Glutamatergic neuron (in vitro differentiated cells): ENCODE measurements at places on chromosomes 5 and 9. TPM values are rescaled to one million over a fixed set of nuclear protein-coding genes. Genes with fewer than 3 reads are reported as not detected.

Gene AP3B1
- total RNA-seq, result 14.3 TPM

Gene SLCO4C1
- total RNA-seq, result 1.5 TPM

Gene MRPL22
- 38.4 TPM for total RNA-seq

Gene DNAI1
- 1.2 TPM for total RNA-seq

Gene ASPN
- not detected for total RNA-seq

Gene ZNF484
- total RNA-seq, result 14.4 TPM

Gene NRG2
- total RNA-seq, result 0.81 TPM

Gene ARSB
- 23.5 TPM for total RNA-seq

Gene LHX3
- total RNA-seq, result 0.81 TPM

Gene RNF180
- 9.1 TPM for total RNA-seq

Gene ADCY2
- 3.8 TPM for total RNA-seq

Gene CCDC183
- 20.0 TPM for total RNA-seq

DNA sequence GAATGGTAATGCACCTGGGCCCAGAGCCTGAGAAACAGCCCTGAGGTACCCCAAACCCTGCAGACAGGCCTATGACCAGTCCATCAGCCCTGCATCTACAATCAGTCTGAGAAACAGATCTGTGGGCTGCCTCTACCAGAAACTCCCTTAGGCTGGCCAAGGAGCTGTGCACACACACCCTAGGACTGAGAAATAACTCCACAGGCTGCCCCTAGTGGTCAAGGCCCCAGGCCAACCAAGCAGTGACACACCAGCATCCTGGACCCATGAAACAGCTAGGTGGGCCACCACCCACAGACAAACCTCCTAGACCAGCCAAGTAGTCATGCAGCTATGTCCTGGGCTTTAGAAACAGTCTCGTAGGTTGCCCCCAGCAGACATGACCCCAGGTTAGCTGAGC lies 253.6 kb upstream of the VLDLR start:
- no peak overlapping the region for H3K27ac ChIP-seq
- H3K4me1 ChIP-seq, result peaks cover under 1% of the 10 kb centered on the region
- H3K36me3 ChIP-seq, result peaks cover 6% of the 10 kb centered on the region
- peaks cover under 1% of the 10 kb centered on the region for H3K27me3 ChIP-seq
- no peak overlapping the region for H3K4me3 ChIP-seq

DNA sequence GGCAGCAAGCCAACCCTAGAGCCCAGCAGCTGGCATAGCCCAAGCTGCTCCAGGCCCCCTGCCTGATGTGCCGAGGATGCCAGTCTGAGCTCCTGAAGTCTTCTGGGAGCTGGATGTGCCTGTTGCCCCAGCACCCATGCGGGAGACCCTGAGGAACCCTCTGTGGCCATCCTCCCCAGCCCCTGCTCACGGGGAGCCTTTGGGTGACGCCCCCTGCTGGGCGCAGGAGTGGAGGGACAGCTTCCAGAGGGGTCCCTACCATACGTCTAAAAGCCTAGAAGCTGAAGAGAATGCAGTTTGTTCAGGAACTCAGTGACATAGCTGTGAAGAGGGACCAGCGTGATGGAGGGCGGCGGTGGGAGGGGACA lies 33.1 kb upstream of the MVB12B start:
- peaks cover 6% of the 10 kb centered on the region for H3K27me3 ChIP-seq
- no peak overlapping the region for H3K27ac ChIP-seq
- no peak overlapping the region for H3K4me3 ChIP-seq

DNA sequence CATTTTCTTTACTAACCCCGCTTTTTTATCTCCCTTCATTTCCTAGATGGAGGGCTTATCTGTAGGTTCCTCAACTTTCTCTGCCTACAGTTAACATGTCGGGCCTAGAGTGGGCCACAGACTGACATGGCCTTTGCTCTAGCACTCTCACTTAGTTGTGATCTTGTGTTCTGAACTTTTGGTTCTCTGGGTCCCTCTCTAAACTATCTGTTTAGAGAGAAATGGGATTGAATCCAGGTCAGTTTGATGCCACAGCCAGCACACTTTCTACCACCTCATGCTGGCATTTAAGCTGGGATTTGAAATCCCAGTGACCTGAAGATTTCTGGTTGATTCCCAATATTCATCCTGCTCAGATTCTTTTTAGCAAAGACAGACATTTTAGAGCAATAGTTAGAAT lies 388.5 kb upstream of the PAPPA start:
- no peak for DNase-seq
- H3K27me3 ChIP-seq, result no peaks in the 10 kb centered on the region
- no peaks in the 10 kb centered on the region for H3K36me3 ChIP-seq
- H3K4me1 ChIP-seq, result no peaks in the 10 kb centered on the region

- H3K4me3 ChIP-seq, result no peak overlapping the region
- no peak overlapping the region for H3K27ac ChIP-seq
- no peaks in the 10 kb centered on the region for H3K36me3 ChIP-seq
- no peaks in the 10 kb centered on the region for H3K4me1 ChIP-seq
Observed at GRCh38 chr9:122498883-122499288, 11.7 kb upstream of the OR1J2 start.

GRCh38 chr5:124114911-124115310 lies 602.9 kb downstream of the CSNK1G3 start:
- no peak overlapping the region for H3K4me3 ChIP-seq
- H3K4me1 ChIP-seq, result peaks cover 11% of the 10 kb centered on the region
- H3K36me3 ChIP-seq, result no peaks in the 10 kb centered on the region
- no peaks in the 10 kb centered on the region for H3K27me3 ChIP-seq
- no peak overlapping the region for H3K27ac ChIP-seq

GRCh38 chr5:93078082-93079038 lies 502.7 kb downstream of the NR2F1-AS1 start:
- H3K4me1 ChIP-seq, result no peaks in the 10 kb centered on the region
- no peaks in the 10 kb centered on the region for H3K27me3 ChIP-seq
- H3K4me3 ChIP-seq, result no peak overlapping the region
- no peak overlapping the region for H3K27ac ChIP-seq
- no peak for DNase-seq
- H3K36me3 ChIP-seq, result no peaks in the 10 kb centered on the region

DNA sequence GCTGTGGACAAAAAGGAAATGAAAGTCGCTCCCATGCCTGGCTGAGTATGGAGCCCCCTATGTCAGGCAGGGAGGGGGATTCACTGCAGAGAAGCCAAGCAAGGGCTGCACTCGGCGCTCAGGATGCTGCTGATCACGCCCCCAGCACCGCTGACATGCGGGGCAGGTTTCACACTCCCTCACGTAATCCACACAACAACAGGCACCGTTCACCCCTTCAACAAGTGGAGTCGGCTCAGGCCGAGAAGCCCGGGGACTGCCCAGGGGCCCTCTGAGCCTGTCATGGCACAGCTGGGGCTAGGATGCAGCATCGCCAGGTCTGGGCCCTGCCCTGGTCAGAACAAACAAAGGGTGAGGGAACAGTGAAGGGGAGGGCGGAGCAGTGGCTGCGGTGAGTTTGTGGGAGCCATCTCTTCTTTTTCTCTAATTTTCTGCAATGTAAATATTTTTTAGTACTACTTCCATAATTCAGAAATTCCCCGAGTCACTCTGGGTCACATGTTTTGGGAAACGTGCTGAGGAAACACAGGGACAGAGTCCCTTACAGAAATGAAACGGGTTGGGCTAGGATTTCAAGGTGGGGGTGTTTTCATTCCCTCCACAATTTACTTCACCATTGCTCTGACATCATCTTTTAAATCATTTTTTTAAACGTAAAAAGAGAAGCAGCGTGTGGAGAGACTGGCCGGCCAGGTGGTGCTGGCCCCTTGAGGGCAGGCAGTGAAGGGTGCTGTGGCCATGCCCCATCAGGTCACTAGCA lies 49.8 kb downstream of the PRRT1B start:
- DNase-seq, result no peak
- H3K4me3 ChIP-seq, result no peak overlapping the region
- H3K4me1 ChIP-seq, result peaks cover 25% of the 10 kb centered on the region
- peaks cover under 1% of the 10 kb centered on the region for H3K36me3 ChIP-seq
- H3K27ac ChIP-seq, result no peak overlapping the region
- peaks cover 6% of the 10 kb centered on the region for H3K27me3 ChIP-seq

GRCh38 chr5:178279723-178280438 lies 47.3 kb upstream of the PHYKPL start:
- DNase-seq, result peak; percentile 97
- peaks cover 5% of the 10 kb centered on the region for H3K4me1 ChIP-seq
- no peak overlapping the region for H3K4me3 ChIP-seq

DNA sequence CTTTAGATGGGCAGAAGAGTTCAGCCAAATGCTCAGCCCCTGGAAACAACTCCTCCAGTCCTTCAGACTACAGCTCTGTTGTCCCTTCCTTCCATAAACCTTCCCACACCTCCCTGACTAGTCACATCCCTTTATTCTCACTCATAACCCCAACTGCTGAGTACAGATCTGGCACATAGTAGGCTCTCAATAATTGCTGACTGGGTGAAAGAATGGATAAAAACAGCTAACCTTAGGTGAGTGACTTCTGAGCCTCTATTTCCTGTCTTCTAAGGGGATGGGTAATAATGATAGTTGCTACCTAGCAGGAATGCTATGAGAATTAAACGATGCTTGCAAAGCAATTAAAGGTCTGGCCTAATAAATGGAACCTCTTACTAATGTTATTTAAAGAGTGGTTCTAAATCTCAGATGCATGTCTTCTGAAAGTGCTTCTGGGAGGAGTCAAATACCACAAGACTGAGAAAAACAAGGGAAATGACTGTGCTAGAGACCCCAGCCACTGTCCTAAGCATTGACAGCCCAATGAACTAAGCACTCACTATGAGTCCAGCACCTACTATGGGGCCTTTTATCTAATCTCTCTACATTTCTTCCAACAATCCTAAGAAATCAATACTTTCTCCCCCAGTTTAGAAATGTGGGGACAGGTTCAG lies 2.5 kb upstream of the NR6A1 start:
- no peaks in the 10 kb centered on the region for H3K36me3 ChIP-seq
- no peak overlapping the region for H3K4me3 ChIP-seq
- peaks cover 9% of the 10 kb centered on the region for H3K4me1 ChIP-seq
- H3K27me3 ChIP-seq, result peaks cover 23% of the 10 kb centered on the region
- H3K27ac ChIP-seq, result no peak overlapping the region
- DNase-seq, result no peak

DNA sequence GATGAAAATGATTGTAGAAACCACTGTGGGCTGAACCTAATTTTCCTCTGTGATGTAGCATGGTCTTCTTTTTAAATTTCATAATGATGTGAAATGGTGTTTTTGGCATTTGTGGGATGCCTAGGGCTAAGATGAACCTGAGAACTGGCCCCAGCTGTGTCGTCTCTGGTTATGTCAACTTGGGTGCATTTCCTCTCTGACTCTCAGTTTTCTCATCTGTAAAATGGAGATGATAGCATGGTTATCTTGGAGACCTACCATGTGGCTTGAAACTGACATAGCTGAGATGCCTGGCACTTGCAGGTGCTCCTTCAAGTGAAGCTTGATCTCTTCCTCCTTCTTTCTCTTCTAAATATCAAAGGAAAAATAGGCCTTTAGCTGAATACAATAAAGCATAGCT lies 77.8 kb downstream of the BOD1 start:
- no peaks in the 10 kb centered on the region for H3K36me3 ChIP-seq
- H3K27me3 ChIP-seq, result no peaks in the 10 kb centered on the region
- H3K27ac ChIP-seq, result no peak overlapping the region
- no peak overlapping the region for H3K4me3 ChIP-seq
- H3K4me1 ChIP-seq, result peaks cover 12% of the 10 kb centered on the region

GRCh38 chr9:33225319-33226147 lies 14.4 kb upstream of the SPINK4 start:
- no peaks in the 10 kb centered on the region for H3K4me1 ChIP-seq
- H3K36me3 ChIP-seq, result no peaks in the 10 kb centered on the region
- peak; percentile 45 for DNase-seq
- H3K27me3 ChIP-seq, result peaks cover 5% of the 10 kb centered on the region
- H3K4me3 ChIP-seq, result no peak overlapping the region

- DNase-seq, result no peak
- no peaks in the 10 kb centered on the region for H3K4me1 ChIP-seq
- no peaks in the 10 kb centered on the region for H3K27me3 ChIP-seq
Observed at GRCh38 chr5:153863951-153864350, 174.8 kb downstream of the FAM114A2 start.

- no peak overlapping the region for H3K27ac ChIP-seq
- H3K27me3 ChIP-seq, result peaks cover 10% of the 10 kb centered on the region
- no peak overlapping the region for H3K4me3 ChIP-seq
- H3K36me3 ChIP-seq, result peaks cover 28% of the 10 kb centered on the region
Observed at GRCh38 chr5:662751-663435, 30.3 kb downstream of the TPPP start.

DNA sequence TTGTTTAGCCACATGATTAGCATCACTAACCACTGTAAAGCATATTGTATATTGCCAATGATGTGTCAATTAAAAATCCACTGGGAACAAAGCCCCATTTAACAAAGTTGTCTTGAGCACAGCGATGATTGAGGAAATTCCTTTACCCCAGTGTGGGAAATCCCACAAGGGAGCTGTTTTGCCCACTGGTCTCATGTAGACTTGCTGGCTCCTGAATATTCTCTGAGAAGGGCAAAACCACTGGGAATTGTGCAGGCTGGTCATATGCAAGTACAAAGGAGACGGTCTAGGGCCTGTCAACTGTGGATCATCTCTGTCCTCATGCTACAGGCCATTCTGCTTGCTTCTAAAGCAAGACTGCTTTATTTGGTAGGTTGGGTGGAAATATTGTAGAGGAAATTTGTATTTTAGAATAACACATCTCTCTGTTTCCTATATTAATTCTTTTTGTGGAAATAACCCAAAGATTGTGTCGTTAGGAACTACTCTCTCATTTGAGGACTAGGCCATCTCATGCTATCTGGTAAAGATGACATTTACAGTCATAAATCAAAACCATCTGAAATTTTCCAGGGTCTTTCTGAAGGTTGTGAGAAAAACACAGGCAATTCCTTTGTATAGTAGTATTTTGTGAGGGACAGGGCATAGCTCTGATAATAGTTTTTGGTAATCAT lies 60.2 kb downstream of the PARP8 start:
- peaks cover 12% of the 10 kb centered on the region for H3K4me1 ChIP-seq
- no peak for DNase-seq
- no peaks in the 10 kb centered on the region for H3K36me3 ChIP-seq
- no peak overlapping the region for H3K4me3 ChIP-seq

GRCh38 chr5:169804861-169805260 lies 167.8 kb downstream of the DOCK2 start:
- DNase-seq, result no peak
- H3K27ac ChIP-seq, result no peak overlapping the region
- H3K27me3 ChIP-seq, result peaks cover 4% of the 10 kb centered on the region
- no peaks in the 10 kb centered on the region for H3K36me3 ChIP-seq
- H3K4me1 ChIP-seq, result peaks cover 4% of the 10 kb centered on the region

- H3K27ac ChIP-seq, result no peak overlapping the region
- no peak overlapping the region for H3K4me3 ChIP-seq
- peaks cover 9% of the 10 kb centered on the region for H3K4me1 ChIP-seq
- no peaks in the 10 kb centered on the region for H3K27me3 ChIP-seq
Observed at GRCh38 chr5:154236536-154237375, 46.2 kb downstream of the GALNT10 start.

GRCh38 chr9:112338561-112338960 lies 5.1 kb upstream of the PTBP3 start:
- H3K27me3 ChIP-seq, result peaks cover 2% of the 10 kb centered on the region
- H3K27ac ChIP-seq, result no peak overlapping the region
- DNase-seq, result no peak
- H3K36me3 ChIP-seq, result no peaks in the 10 kb centered on the region

DNA sequence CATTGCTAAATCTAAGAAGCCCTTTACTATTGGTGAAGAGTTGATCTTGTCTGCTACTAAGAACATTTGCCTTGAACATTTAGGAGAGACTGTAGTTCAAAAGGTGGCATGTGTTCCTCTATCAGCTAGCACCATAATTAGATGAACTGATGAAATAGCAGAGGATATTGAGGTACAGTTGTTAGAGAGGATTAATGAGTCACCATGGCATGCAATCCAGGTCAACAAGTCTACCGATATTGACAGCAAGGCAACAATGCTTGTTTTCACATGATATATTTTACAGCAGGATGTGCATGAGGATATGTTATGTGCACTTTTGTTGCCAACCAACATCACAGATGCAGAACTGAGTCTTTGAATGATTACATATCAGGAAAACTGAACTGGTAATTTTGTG lies 134.3 kb upstream of the CDH9 start:
- H3K4me1 ChIP-seq, result no peaks in the 10 kb centered on the region
- no peak for DNase-seq
- no peak overlapping the region for H3K4me3 ChIP-seq
- H3K36me3 ChIP-seq, result no peaks in the 10 kb centered on the region
